NCI-H146 (cell line): ENCODE measurements at places on chromosomes 16 and 17.

DNA sequence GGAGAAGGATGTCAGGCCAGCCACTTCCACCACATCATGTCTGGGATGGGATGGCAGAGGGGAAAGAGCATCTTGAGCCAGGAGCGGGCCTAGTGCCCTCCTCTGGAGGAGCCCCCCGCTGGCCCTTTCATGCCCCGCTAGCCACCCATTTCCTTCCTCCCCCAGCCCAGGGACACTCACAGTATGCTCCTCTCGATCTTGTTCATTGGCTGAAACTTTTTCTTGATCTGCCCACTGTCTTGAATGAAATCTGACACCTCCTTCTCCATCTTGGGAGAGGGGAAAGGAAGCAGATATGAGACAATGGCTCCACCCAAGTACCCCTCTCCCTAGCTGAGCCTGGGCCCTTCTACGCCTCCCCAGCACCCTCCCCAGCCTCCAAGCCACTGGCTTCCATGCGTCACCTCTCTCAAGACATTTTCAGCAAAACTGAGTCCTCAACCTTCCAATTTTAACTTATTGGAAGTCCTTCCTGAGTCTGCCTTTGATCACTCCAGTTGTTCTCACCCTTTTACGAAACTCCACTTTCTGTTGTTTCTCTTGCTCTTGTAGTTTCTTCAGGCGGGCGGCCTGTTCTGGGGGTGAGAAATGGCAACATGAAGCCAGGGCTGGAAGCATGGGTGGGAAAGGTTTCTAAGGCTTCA is 7.2 kb downstream of the SPAG7 start:
- no peak for DNase-seq

DNA sequence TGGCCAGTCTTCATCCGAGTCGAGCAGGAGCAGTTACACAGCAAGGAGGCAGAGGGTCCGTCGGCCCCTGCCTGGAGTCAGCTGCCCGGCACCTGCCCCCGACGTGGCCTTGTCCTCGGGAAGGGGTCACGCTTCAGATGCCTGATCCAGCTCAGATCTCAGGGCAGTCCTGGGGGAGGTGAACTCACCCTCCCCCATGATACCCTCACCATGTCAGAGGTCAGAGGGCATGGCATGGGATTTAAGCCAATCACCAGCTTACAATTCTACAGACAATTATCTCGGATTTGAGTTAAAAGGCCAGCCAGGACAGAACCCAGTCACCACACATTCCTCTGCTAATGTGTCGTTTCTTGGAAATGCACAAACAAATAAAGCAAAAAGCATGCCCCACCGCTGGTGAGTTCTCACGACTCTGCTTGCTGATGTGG is 211.3 kb downstream of the FOXL1 start:
- DNase-seq = no peak

DNA sequence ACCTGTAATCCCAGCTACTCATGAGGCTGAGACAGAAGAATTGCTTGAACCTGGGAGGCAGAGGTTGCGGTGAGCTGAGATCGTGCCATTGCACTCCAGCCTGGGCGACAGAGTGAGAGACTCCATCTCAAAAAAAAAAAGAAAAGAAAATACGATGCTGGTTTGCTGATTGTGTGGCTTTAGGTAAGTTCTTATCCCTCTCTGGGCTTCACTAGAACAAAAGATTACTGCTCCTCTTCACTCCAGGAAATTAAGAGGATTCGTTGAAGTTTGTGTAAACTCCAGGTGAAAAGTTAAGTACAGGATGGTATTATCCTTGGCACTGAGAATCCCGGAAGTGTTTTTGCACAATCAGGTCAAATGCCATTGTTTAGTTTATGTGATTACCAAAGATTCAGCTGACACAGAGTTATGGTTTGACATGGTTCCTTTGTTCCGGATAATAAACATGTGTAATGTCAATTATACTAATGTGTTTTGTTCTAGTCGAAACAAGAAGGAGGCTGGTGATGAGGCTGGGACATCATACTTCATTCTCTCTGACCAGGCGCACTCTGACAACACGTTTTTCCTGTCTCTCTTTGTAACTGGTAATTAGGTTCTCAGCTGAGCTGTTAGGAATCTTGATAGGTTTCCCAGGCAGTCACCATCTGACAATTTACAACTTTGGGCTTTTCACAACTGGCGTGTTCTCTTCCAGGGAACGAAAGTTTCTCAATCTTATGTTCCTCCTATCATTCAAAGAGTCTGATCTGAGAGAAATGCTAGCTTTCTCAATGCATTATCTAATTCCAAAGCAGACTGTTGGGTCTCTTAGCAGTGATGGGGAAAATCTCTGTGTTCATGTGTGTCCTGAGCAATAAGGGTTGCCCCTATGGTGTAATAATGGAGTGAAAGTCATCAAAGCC is 10.8 kb upstream of the TAOK1 start:
- peak; percentile 20 for DNase-seq

DNA sequence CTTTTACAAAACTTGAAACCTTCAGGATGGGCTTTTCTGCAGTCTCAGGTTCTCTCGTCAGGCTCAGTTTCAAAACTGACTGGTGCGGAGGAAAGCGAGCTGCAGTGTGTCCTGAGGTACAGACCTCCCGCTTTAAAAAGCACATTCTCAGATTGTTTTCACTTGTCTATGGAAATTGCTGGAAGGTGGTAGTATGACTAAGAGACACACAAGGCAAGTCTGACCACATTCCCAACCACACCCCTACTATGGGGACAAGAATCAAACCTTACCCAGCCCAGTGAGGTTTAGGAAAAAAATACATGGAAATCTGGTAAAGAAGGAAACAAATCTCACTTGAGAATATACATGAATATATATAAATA is 18.2 kb downstream of the SRP68 start:
- no peak for DNase-seq

DNA sequence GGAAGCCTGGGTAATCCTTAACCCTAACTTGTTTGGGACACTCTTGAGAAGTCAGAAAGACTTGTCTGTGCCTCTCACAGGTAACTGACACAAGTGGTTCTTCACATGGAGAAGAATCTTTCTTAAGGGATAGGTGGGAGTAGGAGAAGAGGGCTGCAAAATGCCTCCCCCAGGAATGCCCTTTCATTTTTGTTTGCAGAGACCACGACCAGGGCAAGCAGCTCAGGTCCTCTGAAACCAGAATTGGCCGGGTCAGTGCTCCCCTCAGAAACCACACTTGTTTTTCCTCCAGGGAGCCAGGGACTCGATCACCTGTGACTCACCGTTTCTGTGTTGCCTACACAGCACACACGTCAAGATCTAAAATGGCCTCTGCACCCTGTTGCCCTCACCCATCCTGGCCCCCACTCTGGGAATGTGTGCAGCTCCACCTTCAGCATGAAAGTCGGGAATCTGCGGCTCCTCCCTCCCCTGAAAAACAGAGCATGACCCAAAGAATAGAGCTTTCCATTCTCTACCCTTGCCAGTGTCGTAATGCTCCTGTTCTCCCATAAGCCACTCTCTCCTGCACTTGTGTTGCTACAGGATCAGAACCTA is 36.1 kb downstream of the HNF1B start:
- DNase-seq = no peak

DNA sequence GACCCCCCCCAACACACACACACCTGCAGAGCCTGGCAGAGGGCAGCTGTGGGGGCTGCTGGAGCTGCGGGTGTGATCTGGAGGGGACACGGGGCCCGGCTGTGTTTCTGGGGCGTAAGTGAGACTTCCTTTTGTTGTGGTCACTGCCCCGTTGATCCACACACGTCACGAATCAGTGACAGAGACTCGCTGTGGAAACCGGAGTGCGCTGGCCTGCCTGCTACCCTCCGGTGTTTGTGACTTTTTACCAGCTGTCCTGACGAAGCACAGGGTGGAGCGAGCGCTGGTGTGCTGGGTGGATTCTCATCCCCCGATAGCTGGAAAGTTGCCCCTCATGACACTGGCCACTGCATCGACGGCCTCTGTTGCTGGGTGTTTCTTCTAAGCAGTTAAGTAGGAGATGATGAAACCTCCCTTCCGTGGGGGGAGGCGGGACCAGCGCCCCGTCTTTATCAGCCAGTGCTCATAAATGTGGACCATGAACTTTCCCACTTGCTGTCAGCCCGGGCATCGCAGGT is 2.3 kb downstream of the METRNL start:
- no peak for DNase-seq

DNA sequence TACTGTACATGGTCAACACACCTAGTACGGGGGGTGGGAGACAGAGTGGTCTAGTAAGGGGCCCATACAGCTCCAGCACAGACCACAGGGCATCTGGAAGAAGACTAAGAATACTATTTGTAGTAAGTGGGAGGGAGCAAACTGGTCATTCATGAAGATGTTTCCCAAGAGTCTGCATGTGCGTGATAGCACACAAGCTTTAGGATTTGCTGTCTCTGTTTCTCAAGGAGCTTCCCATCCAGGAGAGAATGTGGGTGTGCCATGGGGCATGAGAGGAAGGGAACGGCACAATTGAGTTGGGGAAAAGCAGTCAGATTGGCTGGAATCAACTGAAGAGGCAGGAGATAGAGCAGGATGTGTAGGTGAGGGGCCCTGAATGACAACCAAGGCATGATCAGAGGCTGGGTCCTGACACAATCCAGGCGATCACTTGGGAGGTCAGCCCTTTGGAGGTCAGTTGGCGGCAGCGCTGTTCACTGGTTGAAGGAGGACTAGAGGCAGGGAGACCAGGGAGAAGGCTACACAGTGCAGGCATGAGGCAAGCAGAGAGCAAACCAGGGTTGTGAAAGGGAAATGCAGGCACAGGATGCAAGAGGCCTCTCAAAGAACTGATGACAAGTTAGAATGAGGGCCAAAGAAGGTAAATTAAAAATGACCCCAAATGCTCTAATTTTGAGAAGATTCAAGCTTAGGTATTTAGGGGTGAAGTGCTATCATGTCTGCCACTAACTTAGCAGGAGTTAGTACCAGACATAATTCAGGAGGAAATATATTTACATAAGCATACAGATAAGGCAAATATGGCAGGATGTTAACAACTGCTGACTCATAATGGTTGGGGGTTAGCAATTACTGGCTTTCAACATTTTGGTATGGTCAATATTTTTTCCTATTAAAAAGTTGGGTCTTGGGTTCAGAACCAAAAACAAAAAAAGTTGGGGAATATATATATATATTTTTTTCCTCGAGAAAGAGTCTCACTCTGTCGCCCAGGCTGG is 10.3 kb downstream of the UBE2O start:
- no peak for DNase-seq

- peak; percentile 25 for DNase-seq
Observed at GRCh38 chr16:48194828-48195556, 39.2 kb upstream of the ABCC12 start.
